ENCODE measurements at places on chromosomes 16 and 17. TPM values are rescaled to one million over a fixed set of nuclear protein-coding genes. Genes with fewer than 3 reads are reported as not detected.

The NPIPA7 gene
- not detected for polyA plus RNA-seq

The ESRP2 gene
- polyA plus RNA-seq: not detected

The TNFRSF13B gene
- not detected for polyA plus RNA-seq

The GPR179 gene
- not detected for polyA plus RNA-seq

The CCL17 gene
- polyA plus RNA-seq: not detected

The TACO1 gene
- polyA plus RNA-seq: 17.5 TPM

The CDR2L gene
- not detected for polyA plus RNA-seq

The HS3ST6 gene
- not detected for polyA plus RNA-seq

The MYO15A gene
- polyA plus RNA-seq: 0.46 TPM

The MYH8 gene
- not detected for polyA plus RNA-seq

The RNF157 gene
- 4.9 TPM for polyA plus RNA-seq

The ABCC12 gene
- not detected for polyA plus RNA-seq

The RAMP2 gene
- polyA plus RNA-seq: not detected

The NEUROD2 gene
- polyA plus RNA-seq: not detected

The SCARF1 gene
- polyA plus RNA-seq: not detected

The AANAT gene
- not detected for polyA plus RNA-seq

The MMP15 gene
- 0.06 TPM for polyA plus RNA-seq

The VTN gene
- polyA plus RNA-seq: not detected

The KIF19 gene
- not detected for polyA plus RNA-seq

The GRB7 gene
- not detected for polyA plus RNA-seq

The SOX9 gene
- not detected for polyA plus RNA-seq

The HOXB1 gene
- polyA plus RNA-seq: not detected

The CIBAR2 gene
- not detected for polyA plus RNA-seq

The CD300E gene
- not detected for polyA plus RNA-seq

The ZNF385C gene
- polyA plus RNA-seq: 0.09 TPM

The CNGB1 gene
- polyA plus RNA-seq: not detected

The CDC42EP4 gene
- 0.50 TPM for polyA plus RNA-seq

The CCDC154 gene
- not detected for polyA plus RNA-seq

The PRR29 gene
- polyA plus RNA-seq: 4.6 TPM

The CHP2 gene
- not detected for polyA plus RNA-seq

The PIRT gene
- not detected for polyA plus RNA-seq

The TBC1D16 gene
- 0.48 TPM for polyA plus RNA-seq

The PRRT2 gene
- not detected for polyA plus RNA-seq

The CDH8 gene
- polyA plus RNA-seq: not detected

The LRRC75A gene
- polyA plus RNA-seq: 3.1 TPM

The KRT32 gene
- polyA plus RNA-seq: not detected

The CA4 gene
- not detected for polyA plus RNA-seq

The LRRC37A gene
- 0.42 TPM for polyA plus RNA-seq

The KRTAP16-1 gene
- not detected for polyA plus RNA-seq

The ITGB4 gene
- polyA plus RNA-seq: 0.35 TPM

The NOXO1 gene
- not detected for polyA plus RNA-seq

The SLC22A31 gene
- not detected for polyA plus RNA-seq

The C17orf50 gene
- polyA plus RNA-seq: 2.1 TPM

The KRT36 gene
- polyA plus RNA-seq: not detected

The FBXW10 gene
- polyA plus RNA-seq: not detected

The PRSS36 gene
- polyA plus RNA-seq: 1.4 TPM

The TMEM88 gene
- polyA plus RNA-seq: not detected

The CCDC78 gene
- not detected for polyA plus RNA-seq

The CD300LG gene
- not detected for polyA plus RNA-seq

The HSD17B2 gene
- polyA plus RNA-seq: not detected

The RPL23 gene
- polyA plus RNA-seq: 1,688 TPM
